Effector CD8-positive, alpha-beta T cell (primary cell): ENCODE measurements at places on chromosomes 16 and 17.

GRCh38 chr16:15857724-15858560 lies 1.1 kb upstream of the MYH11 start:
- no peak for DNase-seq

- no peak for DNase-seq
These were observed at the start of gene KRT13 for GRCh38 chr17:41505007-41505808. KRT13 (minus strand) TSS chr17:41505612; CDS start chr17:41505550, 62 bp downstream.

DNA sequence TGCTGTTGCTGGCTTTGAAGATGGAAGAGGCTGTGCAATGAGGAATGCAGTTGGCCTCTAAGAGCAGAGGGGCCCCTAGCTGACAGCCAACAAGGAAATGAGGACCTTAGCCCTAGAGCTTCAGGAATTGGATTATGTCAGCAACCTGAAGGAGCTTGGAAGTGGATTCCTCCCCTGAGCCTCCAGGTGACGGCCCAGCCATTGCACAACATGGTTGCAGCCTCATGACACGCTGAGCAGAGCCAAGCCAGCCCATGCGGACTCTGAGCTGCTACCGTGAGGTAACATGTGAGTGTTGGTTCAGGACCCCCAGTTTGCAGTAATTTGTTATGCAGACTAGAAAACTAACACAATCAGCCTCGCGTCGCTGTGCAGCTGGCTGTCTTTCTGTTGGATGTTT lies 20.2 kb downstream of the CCDC42 start:
- DNase-seq, result no peak

GRCh38 chr17:50176559-50177357 lies 11.0 kb downstream of the SGCA start:
- DNase-seq, result no peak

GRCh38 chr17:38400286-38400685 lies 28.0 kb upstream of the ARHGAP23 start:
- no peak for DNase-seq

DNA sequence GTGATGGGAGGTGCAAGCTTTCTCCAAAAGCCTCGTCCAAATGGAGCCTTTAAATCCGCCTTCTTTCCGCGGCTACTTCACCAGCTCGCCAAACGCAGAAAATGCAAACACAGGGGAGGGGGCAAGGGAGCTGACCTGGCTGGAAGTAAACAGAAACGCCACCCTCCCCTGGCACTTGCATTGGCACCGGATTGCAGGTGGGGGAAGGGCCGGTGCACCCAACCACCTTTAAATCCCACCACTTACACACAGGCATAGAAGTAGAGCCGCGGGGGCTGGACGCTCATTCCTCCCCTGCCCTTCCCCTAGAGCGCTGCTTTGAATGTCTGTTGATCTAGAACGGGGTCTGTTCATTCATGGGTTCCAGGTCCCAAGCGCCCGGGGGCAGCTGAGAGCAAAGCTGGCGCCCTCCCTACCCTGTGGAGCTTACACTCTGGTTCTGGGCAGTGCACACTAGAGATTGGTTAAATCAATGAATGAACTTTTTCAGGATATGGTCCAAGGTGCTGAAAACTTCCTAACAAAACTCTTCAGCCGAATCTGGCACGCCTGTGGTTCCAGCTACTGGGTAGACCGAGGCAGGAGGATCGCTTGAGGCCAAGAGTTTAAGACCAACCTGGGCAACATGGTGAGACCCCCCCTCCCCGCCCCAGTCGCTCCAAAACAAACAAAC lies 920 bp upstream of the ZCCHC14 start:
- DNase-seq, result no peak

- no peak for DNase-seq
These were observed 29.3 kb downstream of the AKAP10 start for GRCh38 chr17:19948116-19948943.
